ENCODE measurements at places on chromosomes 3 and 15.
A peak's percentile ranks its signal among the peaks of the same experiment; 100 is the strongest.

DNA sequence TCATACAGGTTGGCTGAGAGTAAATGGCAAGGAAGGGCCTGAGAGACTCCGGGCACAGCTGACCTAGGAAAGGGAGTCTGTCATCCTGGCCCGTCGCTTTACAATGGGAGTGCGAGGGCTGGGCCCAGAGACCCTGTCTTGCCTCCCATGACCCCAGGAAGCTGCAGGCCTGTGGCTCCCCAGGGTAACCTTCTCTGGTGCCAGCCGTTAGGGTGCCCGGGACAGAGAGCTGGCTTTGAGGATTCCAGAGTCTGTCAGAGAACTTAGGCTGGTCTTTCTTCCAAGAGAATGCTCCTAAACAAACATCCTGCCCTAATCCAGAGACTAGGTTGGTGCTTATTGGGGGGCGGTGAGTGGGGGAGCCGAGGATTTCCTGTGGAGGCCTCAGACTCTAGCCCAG is 18.5 kb downstream of the ZNF710 start:
- DNase-seq: no peak

DNA sequence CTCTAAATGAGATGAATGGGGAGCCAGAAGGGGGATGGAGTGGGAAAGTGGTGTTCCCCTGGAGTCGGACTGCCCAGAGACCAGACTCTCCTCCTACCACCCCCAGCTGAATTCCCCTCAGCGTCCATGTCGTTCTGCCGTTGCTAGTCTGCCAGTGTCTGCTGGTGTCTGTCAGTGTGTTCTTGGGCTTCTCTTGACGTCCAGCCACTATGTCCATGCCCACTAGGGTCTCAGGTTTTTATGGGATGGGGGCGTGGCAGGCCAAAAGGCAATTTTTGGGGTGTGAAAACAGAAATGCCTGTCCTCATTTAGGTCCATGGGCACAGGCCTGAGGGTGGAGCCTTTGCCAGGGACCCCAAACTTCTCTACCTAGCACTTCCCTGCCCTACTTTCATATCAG is 589.6 kb downstream of the IGSF11 start:
- DNase-seq: no peak

- no peak for DNase-seq
These were observed 8.9 kb downstream of the KLHL6 start for GRCh38 chr3:183546625-183547024.

DNA sequence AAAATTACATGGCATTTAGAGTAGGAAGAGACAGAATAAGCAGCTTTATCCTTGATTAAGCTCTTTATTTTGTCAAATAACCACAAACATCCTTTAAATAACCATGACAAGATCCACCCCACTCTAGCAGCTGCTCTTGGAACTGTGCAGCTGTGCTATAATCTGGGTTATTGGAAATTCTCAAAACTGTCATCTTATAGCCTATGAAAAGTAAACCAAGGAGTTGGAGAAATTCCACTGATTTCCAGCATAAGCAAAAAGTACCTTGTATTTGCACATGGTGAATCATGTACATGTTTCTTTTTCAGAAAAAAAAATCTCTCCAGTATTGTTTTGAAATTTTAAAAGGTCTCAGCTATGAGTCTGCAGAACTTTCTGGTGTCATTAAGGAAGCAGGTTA is 88.8 kb upstream of the ABI3BP start:
- DNase-seq: no peak

GRCh38 chr15:70044168-70044567 is 53.5 kb downstream of the TLE3 start:
- no peak for DNase-seq

DNA sequence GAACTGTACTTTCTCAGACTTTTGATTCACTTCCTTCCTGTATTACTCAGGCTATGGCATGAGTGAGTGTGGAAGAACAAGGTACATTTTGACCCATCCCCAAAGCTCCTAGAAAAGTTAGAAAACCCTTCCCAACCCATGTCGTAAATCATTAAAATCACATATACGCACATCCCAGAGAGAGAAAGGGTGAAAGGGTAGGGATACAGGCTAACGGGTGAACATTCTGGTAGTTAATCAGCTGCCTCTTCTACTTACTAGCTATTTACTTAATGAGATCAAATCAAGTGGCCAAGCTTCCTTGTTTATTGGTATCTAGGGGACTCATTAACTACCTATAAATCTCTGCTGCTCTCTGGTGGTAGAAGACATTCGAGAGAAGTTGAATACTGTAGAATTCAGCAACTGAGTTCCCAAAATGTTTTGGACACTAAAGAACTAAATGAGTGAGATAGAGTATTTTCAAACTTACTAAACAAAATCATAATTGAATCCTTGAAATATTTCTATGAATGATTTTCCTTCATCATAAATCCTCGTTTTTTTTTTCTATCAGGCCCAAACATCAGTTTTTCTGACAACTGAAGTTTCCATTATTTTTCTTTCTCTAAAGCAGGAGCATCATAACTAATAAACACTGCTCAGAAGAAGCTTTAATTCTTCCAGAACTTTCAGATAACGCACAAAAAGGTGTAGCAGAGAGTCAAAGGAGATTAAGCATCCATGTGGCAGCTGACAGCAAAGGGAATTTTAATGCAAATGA is 124.2 kb downstream of the IMPG2 start:
- no peak for DNase-seq

GRCh38 chr15:27182561-27183110 is 211.7 kb downstream of the GABRG3 start:
- DNase-seq: no peak

- no peak for DNase-seq
These were observed 68.6 kb upstream of the CCDC39 start for GRCh38 chr3:180747805-180748361.

DNA sequence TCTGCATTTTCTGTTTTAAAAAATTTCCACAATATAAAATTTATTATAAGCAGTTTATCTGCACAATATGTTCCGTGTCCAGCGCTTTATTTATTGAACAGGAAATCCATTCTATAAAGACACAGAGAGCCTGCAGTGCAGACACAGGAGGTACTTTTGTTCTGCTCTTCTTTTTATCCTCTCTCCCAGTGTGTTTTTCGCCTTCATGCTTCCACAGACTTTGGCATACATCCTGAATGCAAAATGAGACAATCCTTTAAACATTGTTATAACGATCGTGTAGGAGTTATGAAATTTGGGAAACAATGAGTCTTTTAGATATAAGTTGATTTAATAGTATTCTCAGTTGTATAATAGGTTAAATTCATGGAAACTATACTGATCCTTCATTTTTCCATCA is 749.2 kb downstream of the NAALADL2 start:
- no peak for DNase-seq

- DNase-seq: no peak
These were observed 35.8 kb upstream of the LRTM1 start for GRCh38 chr3:54963641-54964040.

DNA sequence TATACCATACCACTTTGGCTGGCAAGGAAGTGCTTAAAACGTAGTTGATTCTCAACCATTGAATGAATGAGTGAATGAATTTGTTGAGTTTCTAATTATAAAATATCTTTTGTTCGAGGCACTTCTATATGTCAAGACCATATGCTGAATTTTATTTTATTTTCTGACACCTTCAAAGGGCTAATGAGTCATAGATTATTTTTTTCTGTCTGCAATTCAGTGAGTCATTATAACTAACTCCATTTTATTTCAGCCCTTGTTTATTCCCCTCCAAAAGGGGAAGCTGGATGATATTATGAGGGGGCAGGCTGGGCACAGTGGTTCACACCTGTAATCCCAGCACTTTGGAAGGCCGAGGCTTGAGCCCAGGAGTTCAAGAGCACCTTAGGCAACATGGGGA is 142.4 kb downstream of the P2RY1 start:
- DNase-seq: no peak

- DNase-seq: no peak
These were observed 57.9 kb downstream of the TPRA1 start for GRCh38 chr3:127532561-127533203.

- DNase-seq: no peak
These were observed 7.9 kb downstream of the BTLA start for GRCh38 chr3:112491373-112491772.

DNA sequence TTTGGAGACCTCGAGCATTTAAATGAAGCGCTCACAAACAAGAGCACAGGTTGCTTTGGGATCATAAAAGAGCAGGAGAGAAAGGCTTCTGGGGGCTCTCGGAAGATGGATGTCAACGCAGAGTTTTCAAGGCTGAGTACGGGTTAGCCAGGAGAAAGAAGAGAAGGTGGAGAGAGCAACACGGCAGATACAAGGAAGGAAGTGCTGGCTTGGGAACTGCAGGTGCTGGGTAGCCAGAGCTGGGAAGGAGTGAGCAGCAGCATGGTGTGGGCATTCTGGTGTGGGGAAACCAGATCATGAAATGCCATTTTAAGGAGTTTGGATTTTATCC is 580 bp upstream of the RUBCN start:
- no peak for DNase-seq

GRCh38 chr3:128483657-128484403 is 9.2 kb downstream of the GATA2 start:
- DNase-seq: peak; percentile 56

DNA sequence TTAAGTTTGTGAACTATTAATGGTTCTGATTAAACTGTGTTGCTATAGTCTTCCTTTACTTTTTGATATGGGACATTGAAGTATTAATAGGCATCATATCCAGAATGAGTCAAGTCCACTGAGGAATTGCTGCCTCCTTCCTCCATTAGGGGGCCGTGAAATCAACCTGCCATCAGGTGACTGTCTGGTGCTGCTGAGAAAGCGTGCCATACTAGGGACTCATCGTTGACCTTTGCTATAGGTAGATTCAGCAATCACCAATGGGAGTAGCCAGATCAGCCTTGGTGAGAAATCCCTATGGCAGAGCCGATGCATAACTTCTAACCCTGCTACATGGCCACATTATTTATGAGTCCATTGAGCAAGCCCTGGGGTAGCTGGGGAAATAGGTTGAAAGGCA is 30.1 kb upstream of the SLC28A2 start:
- no peak for DNase-seq

- no peak for DNase-seq
These were observed 71.2 kb upstream of the POMGNT2 start for GRCh38 chr3:43177085-43177484.

- DNase-seq: no peak
These were observed 5.6 kb downstream of the KIF7 start for GRCh38 chr15:89649716-89650115.

DNA sequence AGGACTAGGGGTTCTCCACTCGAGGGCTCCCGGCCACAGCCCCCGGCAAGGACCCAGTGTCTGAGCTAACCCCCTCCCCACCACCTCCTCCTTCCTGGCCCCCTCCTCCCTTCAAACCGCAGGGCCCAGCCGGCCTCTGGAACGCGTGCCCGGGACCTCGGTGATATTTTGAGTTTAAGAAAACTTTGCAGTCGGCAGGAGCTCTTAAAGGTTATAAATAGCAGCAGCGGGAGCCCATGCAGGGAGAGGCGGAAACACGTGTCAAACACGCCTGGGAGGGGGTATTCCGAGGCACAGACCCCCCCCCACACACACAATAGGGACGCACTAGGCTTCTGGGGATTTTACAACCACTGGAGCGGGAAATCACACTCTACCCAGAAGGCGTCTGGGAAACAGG is 3.1 kb upstream of the PTH1R start:
- peak; percentile 75 for DNase-seq

DNA sequence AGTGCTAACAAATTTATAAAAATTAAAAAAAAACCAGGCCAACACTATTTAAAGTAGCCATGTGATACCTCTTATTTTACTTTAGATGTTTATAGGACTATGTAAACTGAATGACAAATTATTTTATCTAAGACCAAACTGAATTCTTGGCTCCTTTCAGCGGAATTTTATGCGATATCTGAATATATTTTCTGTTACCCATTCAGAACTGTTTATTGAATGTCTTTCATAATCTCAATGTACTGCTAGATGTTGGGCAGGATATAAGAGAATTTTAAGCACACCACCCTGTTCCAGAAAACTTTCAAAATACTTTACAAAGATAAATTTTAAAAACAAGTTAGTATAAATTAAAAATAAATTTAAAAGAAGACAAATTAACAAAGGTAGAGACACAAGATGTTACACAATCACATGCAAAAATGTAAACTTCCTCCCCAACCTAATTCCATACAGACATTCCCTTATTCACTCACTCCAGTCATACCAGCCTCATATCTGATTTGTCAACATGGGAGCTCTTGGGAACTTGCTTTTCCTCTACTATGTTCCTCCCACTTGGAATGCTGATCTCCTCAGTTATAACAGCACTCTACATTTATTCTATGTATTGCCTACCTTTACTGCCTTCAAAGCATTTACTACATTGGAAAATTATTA is 154.6 kb upstream of the MBNL1 start:
- no peak for DNase-seq

DNA sequence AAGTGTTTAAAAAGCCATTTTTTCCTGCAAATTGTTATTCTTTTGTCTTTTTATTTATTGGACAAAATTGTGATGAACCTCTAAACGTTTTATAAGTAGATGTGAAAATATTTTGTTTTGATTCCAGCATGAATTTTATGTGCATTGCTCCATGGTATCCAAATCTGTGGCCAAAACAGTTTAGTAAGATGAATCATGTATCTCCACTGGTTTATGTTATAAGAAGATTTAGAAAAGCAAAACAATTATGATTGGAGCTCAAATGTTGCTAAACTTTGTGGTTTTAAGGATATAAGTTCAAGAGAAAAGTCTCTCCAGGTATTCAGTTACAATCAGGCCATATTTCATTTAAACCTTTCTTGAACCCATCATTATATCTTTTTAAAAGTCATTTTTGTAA is 80.9 kb downstream of the NECTIN3 start:
- no peak for DNase-seq

DNA sequence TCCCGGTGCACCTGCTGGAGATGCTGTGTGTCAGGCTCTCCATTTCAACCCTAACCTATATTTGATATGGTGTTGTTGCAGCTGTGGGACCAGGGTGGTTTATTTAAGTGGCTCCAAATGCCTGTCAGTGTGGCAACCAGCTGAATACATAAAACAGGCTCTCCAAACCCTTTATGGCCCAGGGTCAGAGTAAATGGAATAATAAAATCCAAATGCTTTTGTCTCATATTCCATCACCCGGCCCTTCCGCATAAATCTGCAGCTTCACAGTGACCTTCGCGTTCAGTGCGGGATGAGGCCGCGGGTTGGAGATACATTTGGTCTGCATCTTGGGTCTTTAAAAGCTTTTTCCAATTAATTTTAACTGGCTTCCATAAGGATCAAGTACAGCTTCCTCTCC is 382.1 kb upstream of the NR2F2 start:
- DNase-seq: peak; percentile 65

DNA sequence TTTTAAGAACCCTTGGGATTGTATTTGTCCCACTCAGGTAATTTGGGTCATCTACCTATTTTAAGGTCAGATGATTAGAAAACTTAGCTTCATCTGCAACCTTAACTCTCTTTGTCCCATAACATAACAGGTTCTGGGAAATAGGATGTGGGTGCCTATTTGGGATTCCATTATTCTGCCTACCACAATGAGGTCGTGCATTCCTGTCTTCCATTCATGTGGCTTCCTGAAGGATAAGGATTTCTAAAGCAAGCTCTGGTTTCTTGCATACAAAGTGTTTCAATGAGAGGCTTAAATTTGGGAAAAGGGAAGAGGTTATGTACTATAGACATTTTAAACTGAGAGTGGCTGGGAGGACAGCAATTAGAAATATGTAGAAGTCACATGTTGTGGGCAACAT is 190.3 kb downstream of the MCTP2 start:
- DNase-seq: no peak

Measured in kidney (tissue), 22 donors.